ENCODE measurements at places on chromosomes 1 and 21.

GRCh38 chr1:236862615-236863211 is 67.6 kb downstream of the MTR start:
- peak; percentile 13 for DNase-seq

DNA sequence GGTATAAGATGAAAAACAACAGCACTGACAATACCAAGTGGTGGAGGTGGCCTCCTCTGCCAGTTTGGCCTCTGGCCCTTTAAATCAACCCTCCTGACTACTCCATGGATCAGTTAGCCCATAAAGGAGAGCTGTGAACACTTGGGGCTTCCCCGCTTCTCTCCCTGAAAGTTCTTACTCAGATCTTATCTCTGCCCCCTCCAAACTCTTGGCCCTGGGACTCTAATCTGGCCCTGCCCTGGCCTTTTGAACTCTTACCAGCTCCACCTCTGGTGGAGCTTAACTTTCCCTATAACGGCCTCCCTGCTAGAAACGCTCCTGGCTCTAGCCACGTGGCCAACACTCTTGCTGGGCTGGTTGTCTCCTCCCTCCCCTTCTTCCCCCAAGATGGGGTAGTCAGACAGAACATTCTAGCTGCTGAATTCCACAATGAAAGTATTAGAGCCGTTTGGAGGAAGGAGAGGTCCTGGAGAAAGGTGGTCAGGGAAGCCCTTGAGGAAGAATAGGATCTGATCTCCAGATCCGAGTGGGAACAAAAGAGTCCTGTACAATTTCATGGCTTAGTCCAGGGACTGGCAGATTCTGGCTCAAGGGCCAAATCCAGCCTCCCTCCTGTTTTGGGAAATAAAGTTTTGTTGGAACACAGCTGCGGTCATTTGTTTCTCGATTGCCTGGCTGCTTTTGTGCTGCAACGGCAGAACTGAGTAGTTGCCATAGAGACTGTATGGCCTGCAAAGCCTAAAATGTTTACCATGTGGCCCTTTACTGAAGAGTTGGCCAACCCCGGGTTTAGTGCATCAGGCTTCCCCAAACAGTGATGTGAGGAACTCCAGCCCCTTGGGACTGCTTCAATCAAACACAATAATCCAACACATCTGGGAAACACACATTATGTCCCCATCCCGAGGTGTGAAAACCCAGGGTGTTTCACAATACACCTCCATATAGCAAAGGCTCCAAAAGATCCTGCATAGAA is 9.5 kb upstream of the PIGR start:
- DNase-seq: no peak

DNA sequence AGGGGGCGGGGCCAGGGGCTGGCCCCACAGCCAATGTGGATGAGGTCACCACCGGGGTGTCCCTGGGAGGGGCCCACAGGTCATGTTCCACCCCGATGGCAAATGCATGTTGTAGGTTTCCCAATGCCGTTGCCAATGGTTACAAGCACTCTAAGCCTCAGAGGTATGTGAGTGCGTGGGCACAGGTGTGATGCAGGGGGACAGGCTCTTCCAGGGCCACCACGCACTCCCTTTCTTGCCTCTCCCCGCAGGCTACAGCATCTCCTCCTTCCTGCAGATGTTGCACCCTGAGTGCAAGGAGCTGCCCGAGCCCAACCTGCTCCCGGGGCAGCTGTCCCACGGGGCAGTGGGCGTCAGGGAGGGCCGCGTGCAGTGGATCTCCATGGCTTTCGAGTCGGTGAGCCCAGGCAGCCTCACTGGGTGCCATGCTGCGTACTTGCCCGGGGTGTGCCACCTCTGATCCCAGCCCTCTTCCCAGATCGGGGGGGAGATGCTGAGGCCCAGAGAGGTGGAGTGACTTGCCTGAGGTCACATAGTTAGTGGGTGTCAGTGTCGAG is 52.4 kb downstream of the DISP3 start:
- no peak for DNase-seq

DNA sequence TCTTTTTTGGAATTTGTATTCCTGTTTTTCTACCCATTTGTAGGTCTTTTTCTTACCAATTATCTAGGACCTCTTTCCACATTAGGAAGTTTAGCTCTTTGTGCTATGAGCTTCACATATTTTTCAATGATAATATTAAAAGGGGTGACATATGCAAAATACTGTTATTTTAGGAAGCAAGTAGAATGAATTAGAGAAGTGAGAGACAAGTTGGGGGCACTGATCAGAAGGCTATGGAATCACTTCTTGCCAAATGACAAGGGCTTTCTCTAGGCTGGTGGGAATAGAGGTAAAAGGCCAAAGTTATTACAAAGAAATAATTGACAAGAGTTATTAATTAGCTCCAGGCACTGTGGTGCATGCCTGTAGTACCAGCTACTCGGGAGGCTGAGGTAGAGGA is 4.3 kb upstream of the BCAR3 start:
- no peak for DNase-seq

DNA sequence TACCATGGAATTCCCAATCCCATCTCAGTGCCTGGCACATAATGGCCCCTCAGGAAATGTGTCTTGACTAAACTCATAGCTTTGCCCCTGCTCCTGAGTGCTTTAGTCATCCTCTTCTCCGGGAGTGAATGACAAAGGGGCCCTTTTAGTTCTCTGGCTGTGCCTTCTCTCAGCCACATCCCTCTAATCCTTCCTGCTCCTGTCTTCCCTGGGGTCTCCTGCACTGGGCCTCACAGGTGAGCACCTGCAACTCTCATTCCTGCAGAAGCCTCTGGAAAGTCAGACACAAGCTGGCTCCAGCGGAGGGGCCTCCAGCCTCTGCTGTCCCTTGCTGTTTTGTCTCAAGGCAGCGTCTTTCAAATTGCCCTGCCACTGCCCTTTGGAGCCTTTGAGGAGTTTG is 14.0 kb upstream of the ETV3L start:
- no peak for DNase-seq

GRCh38 chr1:162930532-162930931 is 69.6 kb upstream of the CCDC190 start:
- DNase-seq: no peak

- DNase-seq: no peak
Measured at GRCh38 chr1:116558140-116558549, 12.7 kb downstream of the CD58 start.

DNA sequence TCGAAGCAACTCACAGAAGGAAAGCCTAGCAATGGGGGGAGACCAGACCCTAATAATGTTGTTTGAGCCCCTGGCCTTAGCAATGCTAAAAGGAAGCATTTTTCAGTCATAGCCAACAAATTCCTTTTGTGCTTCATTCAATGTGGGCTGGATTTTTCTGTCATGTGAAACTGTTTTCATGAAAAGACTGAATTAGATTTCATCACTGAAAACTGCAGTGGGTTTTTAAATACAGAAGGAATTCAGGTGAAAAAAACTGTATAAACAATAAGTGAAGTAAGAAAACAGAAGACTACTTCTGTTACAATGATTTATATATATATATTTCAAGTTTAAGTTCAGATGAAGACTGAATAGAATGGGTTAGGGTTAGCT is 204.8 kb downstream of the SMYD3 start:
- no peak for DNase-seq

GRCh38 chr1:107079249-107079648 is 22.8 kb downstream of the PRMT6 start:
- no peak for DNase-seq

- DNase-seq: no peak
Measured at GRCh38 chr1:39917825-39918224, 16.1 kb upstream of the MYCL start.

DNA sequence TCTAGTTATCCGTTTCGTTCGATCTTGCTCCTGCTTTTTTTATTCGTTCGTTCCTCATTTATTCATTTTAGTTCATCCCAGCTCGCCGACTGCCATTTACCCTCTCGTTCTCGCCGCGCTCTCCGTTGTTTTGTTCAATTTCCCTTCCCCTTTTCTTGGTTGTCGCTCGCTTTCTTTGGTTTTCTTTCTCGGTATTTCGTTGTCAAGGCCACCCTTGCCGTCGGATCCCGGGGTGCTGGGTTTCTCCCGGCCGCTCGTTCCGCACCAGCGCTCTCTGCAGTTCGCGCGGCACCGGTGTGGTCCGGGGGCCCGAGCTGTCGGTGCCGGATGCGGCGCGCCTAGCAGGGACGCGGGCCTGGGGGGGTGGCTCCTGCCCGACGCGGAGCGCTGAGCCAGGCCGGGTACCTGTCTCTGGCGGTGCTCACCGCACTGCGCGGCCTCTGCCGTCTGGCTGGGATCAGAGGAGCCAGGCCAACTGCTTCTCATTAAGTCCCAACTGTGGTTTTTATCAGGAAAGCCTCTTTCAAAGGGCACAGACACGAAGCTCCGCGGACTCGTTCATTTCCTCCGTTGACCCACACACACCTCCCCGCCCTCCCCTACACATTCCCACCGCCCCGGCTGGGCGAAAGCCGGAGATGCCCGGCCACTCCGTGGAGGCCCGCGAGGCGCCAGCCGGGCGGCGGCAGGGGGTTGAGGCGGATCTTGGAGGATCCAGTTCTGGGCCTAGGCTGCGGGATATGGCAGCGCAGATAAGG is 1.6 kb downstream of the ALX3 start:
- no peak for DNase-seq

GRCh38 chr21:31347435-31348032 is 3.5 kb upstream of the TIAM1 start:
- peak; percentile 73 for DNase-seq

GRCh38 chr1:14735841-14736240 is 137.4 kb downstream of the KAZN start:
- DNase-seq: no peak

DNA sequence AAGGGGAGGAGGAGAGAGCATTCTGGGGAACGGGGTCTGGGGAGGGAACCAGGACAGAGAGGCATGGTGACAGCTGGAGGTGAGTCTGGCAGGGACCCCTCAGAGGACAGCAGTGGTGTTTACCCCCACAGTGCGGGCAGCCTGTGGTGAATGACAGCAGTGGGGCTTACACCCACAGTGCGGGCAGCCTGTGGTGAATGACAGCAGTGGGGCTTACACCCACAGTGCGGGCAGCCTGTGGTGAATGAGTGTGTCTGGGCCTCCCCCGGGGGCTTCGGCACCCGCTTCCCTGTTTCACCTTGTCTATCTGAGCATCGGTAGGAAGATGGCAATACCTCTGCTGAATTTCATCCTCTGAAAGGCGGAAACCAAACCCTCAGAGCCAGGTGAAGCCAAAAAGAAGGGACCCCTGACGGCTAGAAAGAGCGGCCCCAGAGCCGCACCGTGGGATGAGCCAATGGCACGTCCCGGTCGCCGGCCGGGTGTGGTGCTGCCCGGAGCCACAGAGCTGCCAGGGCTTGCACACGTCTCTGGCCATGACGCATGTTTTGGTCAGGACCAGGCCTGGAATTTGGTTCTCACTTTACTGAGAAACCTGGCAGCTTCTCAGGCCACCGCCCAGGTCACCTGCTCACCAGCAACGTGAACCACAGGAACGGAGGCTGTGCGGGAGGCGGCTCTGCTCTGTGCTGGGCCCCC is 54.1 kb downstream of the SIK1 start:
- DNase-seq: no peak

DNA sequence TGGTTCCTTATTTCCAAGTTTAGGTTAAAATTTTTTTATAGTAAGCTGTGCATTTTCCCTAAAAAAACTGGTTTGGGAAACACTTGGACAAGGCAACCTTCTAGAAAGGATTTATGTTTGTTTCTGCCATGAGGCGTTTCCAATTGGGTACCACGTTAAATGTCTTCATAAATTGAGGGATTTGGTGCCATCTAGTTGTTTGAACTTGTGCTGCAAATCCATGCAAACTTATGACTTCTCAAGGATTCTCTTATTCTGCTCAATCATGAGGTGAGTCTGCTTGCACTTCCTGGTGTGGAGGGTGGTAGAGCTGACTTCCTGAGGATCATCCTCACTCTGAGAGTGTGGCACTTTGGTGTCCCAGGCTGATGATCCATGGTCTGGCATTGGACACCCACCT is 123.3 kb downstream of the PCNX2 start:
- DNase-seq: no peak

GRCh38 chr21:44506279-44507255 is 33.4 kb downstream of the KRTAP10-1 start:
- DNase-seq: no peak

DNA sequence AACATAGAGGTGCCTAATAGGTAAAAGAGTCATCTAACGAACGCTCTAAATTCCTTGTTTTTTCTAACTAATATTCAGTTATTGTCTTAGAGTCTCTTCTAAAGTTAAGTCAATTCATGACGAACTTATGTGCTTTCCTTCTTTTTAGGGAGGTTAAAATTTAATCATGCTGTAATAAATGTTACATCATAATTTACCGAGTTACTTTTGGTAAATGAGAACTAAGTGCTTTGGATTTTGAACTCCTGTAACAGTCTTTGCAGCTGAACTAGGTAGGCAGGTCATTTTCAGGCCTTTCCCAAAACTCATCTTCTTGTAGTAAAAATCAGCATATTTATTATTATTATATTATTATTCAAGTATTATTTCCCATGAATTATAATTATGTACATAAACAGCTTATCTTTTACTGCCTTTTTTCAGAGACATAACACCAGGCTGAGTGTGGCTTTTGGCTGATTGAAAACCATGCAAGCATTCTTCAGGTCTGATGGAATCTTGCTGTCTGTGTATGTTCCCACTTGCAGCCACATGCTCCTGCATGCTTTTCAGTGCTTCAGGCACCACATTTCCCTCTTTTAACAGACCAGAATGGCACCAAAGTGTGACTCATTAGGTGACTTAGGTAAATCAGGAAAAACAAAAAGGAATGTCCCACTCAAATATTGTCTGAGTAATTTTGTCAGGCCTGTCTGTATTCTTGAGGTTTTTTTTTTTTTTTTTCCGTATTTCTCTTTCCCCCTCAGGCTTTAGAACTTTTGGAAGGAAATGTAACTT is 81.0 kb upstream of the CD55 start:
- DNase-seq: no peak

DNA sequence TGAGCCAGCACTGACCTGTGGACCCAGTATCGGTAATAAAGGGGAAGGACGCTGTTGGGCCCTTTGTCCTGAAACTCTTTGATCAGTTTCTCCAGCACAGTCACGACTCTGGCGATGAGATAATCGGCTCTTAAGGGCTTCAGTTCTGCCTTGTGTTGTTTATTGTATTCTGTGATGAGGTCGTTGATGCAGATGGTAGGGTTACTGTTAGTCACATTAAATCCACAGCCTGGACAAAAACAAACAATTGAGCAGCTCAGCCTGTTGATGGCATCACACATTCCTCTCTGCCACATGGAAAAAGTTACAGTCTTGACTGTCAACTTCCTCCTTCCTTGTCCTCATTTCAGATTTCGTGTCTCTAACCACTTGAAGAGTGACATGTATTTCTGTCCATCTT is 57.6 kb downstream of the SIM2 start:
- DNase-seq: no peak

DNA sequence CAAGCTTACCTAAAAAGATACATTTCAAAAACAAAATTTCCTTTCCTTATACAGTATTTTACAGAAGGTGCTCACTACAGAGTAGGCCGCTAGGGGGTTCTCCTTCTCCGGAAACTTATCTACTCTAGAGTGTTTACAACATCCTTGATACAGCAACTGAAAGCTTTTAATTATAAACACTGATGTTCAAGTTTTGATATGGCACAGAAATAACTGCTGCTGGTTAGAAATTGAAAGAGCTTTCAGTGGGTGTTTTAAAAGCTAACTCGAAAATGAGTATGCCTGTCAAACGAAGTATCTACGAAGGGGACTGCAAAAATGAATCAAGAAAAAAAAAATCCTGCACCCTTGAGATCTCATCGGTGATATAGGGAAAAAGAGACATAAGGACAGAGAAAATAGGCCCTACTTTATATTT is 1.0 kb downstream of the YOD1 start:
- DNase-seq: peak; percentile 74

GRCh38 chr21:16007943-16008342 is 278.2 kb downstream of the USP25 start:
- DNase-seq: no peak

GRCh38 chr21:26965907-26966581 is 844 bp downstream of the ADAMTS5 start:
- no peak for DNase-seq

- no peak for DNase-seq
Measured at GRCh38 chr1:207286786-207287468, 34.6 kb upstream of the CD55 start.
